ENCODE measurements at places on chromosomes 2 and 18. TPM values are rescaled to one million over a fixed set of nuclear protein-coding genes. Genes with fewer than 3 reads are reported as not detected.

The STARD6 gene
- not detected for total RNA-seq

- no peak overlapping the region for H3K27ac ChIP-seq
- H3K4me3 ChIP-seq, result no peak overlapping the region
- H3K4me1 ChIP-seq, result no peaks in the 10 kb centered on the region
- no peak for DNase-seq
Observed at GRCh38 chr2:131584940-131585339, 57.3 kb downstream of the CCDC74A start.

The NGEF gene
- 0.58 TPM for total RNA-seq

- no peak for DNase-seq
- no peaks in the 10 kb centered on the region for H3K27me3 ChIP-seq
- no peak overlapping the region for H3K4me3 ChIP-seq
- H3K27ac ChIP-seq, result no peak overlapping the region
- no peaks in the 10 kb centered on the region for H3K36me3 ChIP-seq
- H3K4me1 ChIP-seq, result no peaks in the 10 kb centered on the region
Observed at GRCh38 chr2:123080331-123080730, 944.8 kb upstream of the CNTNAP5 start.

- H3K27ac ChIP-seq, result no peak overlapping the region
- H3K4me1 ChIP-seq, result no peaks in the 10 kb centered on the region
- no peaks in the 10 kb centered on the region for H3K36me3 ChIP-seq
- H3K27me3 ChIP-seq, result no peaks in the 10 kb centered on the region
- H3K4me3 ChIP-seq, result no peak overlapping the region
Observed at GRCh38 chr2:156083763-156084493, 248.6 kb downstream of the NR4A2 start.

The C1GALT1C1L gene
- total RNA-seq, result not detected

GRCh38 chr2:98334439-98335078 is 11.7 kb upstream of the CNGA3 start:
- H3K4me3 ChIP-seq, result no peak overlapping the region
- peaks cover 26% of the 10 kb centered on the region for H3K27me3 ChIP-seq
- no peaks in the 10 kb centered on the region for H3K36me3 ChIP-seq

GRCh38 chr2:30164131-30164925 is 17.5 kb downstream of the YPEL5 start:
- no peak for DNase-seq
- H3K4me1 ChIP-seq, result peaks cover 3% of the 10 kb centered on the region
- no peaks in the 10 kb centered on the region for H3K27me3 ChIP-seq

DNA sequence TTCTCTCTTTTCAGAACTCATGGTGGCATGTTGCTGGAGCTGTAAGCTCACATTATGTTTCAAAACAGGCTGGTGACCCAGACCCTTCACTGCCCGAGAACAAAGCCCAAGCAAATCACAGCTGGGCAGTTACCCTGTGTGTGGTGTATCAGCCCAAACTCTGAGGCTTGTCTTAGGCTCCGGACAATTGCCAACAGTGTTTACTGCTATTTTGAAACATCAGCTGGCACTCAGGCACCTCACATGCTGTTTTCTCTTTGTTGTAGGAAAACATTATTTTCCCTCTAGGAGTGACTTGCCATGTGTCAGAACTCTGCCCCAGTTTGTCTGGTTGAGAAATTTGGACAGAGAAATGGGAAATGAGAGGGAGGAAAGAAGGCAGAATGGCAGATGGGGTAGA is 237.6 kb upstream of the APCDD1 start:
- H3K27ac ChIP-seq, result no peak overlapping the region
- peaks cover 8% of the 10 kb centered on the region for H3K4me1 ChIP-seq
- H3K36me3 ChIP-seq, result no peaks in the 10 kb centered on the region
- DNase-seq, result no peak
- peaks cover 8% of the 10 kb centered on the region for H3K27me3 ChIP-seq

DNA sequence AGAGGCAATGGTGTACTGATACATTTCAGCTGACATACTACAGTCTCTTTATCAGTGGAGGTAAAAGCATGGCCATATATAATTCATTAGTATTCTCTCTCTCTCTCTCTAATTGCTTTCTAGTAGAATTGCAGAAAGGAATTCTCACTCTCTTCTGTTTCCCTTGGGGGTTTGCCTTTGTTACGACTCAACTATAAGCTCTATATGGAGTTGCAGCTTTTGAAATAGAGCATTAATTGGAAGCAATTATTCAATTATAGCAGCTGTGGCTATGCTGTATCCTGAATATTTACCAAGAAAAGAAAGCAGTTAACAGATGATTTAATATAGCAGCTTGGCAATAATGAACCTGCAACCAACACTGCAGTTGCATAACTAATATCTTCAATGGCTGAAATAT is 132.7 kb upstream of the STON1 start:
- H3K36me3 ChIP-seq, result no peaks in the 10 kb centered on the region
- H3K27me3 ChIP-seq, result no peaks in the 10 kb centered on the region
- H3K27ac ChIP-seq, result no peak overlapping the region
- peaks cover 7% of the 10 kb centered on the region for H3K4me1 ChIP-seq
- no peak overlapping the region for H3K4me3 ChIP-seq

DNA sequence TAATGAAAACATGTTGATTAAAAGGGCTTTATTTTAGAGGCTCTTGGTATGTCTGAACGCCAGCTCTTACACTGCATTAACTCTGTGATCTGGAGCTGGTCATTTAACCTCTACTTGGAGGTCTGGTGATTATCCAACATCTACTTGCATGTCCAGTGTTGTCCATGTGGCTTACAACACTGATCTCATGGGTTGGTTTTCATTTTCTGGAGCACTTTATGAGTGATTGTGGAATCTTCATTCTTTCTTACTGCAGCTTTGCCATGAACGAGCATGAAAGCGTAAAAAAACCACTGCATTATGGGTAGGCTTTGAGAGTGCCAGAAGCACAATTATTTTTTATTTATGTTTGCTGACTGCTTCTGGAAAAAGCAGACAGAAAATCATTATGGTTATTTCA is 4.8 kb downstream of the CCDC195 start:
- H3K27ac ChIP-seq, result no peak overlapping the region
- H3K27me3 ChIP-seq, result peaks cover 12% of the 10 kb centered on the region
- no peaks in the 10 kb centered on the region for H3K4me1 ChIP-seq
- no peak overlapping the region for H3K4me3 ChIP-seq
- DNase-seq, result no peak

GRCh38 chr18:78950386-78950785 is 29.2 kb upstream of the SALL3 start:
- H3K27ac ChIP-seq, result no peak overlapping the region
- no peaks in the 10 kb centered on the region for H3K4me1 ChIP-seq
- no peak for DNase-seq
- no peak overlapping the region for H3K4me3 ChIP-seq
- no peaks in the 10 kb centered on the region for H3K36me3 ChIP-seq

The DUSP2 gene
- total RNA-seq, result 40.8 TPM

- H3K4me1 ChIP-seq, result peaks cover 17% of the 10 kb centered on the region
- no peak for DNase-seq
- H3K27ac ChIP-seq, result no peak overlapping the region
- H3K4me3 ChIP-seq, result no peak overlapping the region
- no peaks in the 10 kb centered on the region for H3K27me3 ChIP-seq
Observed at GRCh38 chr2:207481924-207482323, 47.8 kb upstream of the CREB1 start.

The ATP5F1A gene
- 287 TPM for total RNA-seq

The NT5DC4 gene
- total RNA-seq, result not detected

DNA sequence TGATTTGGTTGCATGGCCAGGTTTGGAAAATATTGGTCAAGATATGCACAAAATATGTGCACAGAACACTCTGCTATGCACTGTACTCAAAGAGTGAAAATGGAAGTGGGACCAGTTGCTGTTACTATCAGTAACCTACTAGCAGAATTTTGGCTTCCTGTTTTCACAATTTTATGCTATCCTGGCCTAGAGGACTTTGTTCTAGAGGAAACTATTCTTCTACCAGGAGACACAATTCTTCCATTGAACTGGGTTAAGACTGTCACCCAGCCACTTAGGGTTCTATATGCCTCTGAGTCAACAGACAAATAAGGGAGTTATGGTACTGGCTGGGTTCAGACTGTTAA is 431.4 kb upstream of the DCC start:
- H3K4me1 ChIP-seq, result no peaks in the 10 kb centered on the region
- no peak overlapping the region for H3K4me3 ChIP-seq
- H3K27ac ChIP-seq, result no peak overlapping the region
- no peak for DNase-seq
- no peaks in the 10 kb centered on the region for H3K27me3 ChIP-seq
- H3K36me3 ChIP-seq, result no peaks in the 10 kb centered on the region

GRCh38 chr2:240196716-240197461 is 56.4 kb upstream of the OTOS start:
- H3K27me3 ChIP-seq, result peaks cover 9% of the 10 kb centered on the region
- no peak overlapping the region for H3K27ac ChIP-seq
- no peaks in the 10 kb centered on the region for H3K36me3 ChIP-seq

- H3K36me3 ChIP-seq, result peaks cover 15% of the 10 kb centered on the region
- peak overlapping the region; percentile 65 for H3K4me3 ChIP-seq
- peak; percentile 54 for DNase-seq
- peak overlapping the region; percentile 89 for H3K27ac ChIP-seq
- H3K27me3 ChIP-seq, result no peaks in the 10 kb centered on the region
Observed at GRCh38 chr2:74843899-74844298, 10.0 kb downstream of the HK2 start.

DNA sequence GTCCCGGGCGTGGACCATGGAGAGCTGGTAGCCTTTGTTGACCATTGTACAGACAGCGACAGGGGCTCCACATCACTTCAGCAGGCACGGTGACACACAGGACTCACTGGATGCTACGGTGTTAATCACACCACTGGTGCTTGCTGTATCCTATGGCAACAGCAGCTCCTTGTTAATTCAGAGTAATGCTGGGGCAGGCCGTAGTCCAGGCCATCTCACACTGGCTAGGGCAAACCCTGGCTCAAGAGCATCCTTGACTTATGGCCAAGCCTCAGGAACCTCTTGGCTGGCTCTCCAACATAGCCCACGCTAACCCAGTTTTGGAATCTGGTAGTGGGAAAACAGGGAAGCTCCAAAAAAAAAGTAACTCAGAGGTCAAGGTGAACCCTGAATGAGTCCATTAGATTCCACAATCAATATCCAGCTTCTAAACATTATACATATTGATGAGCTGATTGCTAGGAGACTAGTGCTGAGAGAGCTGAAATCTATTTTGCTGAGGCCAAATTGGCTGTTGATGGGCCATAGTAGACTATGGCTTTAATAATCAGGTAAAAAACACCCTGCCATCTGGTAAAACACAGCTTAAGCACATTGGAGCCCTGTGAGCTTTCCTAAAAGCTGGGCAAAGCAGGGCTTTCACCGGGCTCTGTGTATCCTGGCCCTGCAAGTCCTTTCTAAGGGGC is 253.6 kb downstream of the PRKCE start:
- DNase-seq, result no peak
- no peak overlapping the region for H3K4me3 ChIP-seq
- peaks cover 36% of the 10 kb centered on the region for H3K4me1 ChIP-seq
- H3K27ac ChIP-seq, result peak overlapping the region; percentile 83

The PLGLB1 gene
- 2.8 TPM for total RNA-seq

The SH3BP4 gene
- 0.08 TPM for total RNA-seq

The SAG gene
- total RNA-seq, result 0.10 TPM

DNA sequence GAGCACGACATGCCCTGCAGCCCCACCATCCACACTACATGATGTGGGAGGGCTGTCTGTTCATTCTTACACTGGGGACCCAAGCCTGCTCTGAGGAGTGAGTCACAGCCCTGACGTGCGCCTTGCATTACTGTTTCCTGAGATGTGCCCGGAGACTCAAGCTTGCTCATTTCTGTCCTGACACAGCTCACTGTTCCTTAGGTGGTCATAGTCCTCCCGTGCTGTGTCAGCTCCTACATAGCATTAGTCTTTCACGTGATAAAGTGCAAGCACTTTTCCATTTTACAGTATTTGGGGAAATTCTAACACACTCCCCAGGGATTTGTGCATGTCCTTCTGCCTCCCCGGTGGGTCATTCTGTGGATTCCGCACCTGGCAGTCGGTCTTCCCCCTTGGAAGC is 46.2 kb upstream of the TRIM43B start:
- H3K27me3 ChIP-seq, result no peaks in the 10 kb centered on the region
- peak; percentile 50 for DNase-seq
- H3K27ac ChIP-seq, result no peak overlapping the region
- H3K4me1 ChIP-seq, result peaks cover 33% of the 10 kb centered on the region
- H3K36me3 ChIP-seq, result peaks cover 26% of the 10 kb centered on the region
- H3K4me3 ChIP-seq, result no peak overlapping the region

The CDH2 gene
- not detected for total RNA-seq

- H3K36me3 ChIP-seq, result no peaks in the 10 kb centered on the region
- H3K27me3 ChIP-seq, result peaks cover 34% of the 10 kb centered on the region
- no peak overlapping the region for H3K27ac ChIP-seq
- peak overlapping the region; percentile 54 for H3K4me3 ChIP-seq
- H3K4me1 ChIP-seq, result peaks cover 8% of the 10 kb centered on the region
- peak; percentile 68 for DNase-seq
Observed at GRCh38 chr2:172172513-172173173, 69.9 kb upstream of the DLX2 start.

DNA sequence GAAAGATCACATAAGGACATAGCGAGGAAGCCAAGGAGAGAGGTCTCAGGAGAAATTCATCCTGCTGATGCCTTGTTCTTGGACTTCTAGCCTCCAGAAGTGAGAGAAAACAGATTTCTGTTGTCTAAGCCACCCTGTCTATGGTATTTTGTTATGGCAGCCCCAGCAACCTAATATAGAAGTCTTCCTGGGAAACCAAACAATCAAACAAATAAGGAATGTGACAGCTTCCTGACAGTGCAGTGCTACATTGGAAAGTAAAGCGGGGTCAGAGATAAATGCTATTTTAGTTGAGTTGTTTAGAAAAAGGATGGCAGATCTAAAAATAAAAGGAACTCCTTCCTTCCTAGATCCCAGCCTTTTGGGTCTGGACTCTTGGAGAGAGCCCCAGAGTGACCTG is 443.2 kb upstream of the GYPC start:
- H3K4me3 ChIP-seq, result no peak overlapping the region
- no peaks in the 10 kb centered on the region for H3K27me3 ChIP-seq
- no peak for DNase-seq
- no peak overlapping the region for H3K27ac ChIP-seq

- no peak overlapping the region for H3K4me3 ChIP-seq
- H3K27ac ChIP-seq, result no peak overlapping the region
- H3K4me1 ChIP-seq, result no peaks in the 10 kb centered on the region
- H3K36me3 ChIP-seq, result no peaks in the 10 kb centered on the region
Observed at GRCh38 chr2:184154438-184154837, 443.9 kb upstream of the ZNF804A start.

GRCh38 chr2:204172145-204172600 is 235.6 kb downstream of the ICOS start:
- no peak overlapping the region for H3K27ac ChIP-seq
- no peaks in the 10 kb centered on the region for H3K36me3 ChIP-seq
- H3K27me3 ChIP-seq, result no peaks in the 10 kb centered on the region
- peaks cover 3% of the 10 kb centered on the region for H3K4me1 ChIP-seq
- H3K4me3 ChIP-seq, result no peak overlapping the region
- DNase-seq, result no peak

All from activated CD4-positive, alpha-beta memory T cell treated with anti-CD3 and anti-CD28 coated beads, Interleukin-2, amount 10 ng/mL, durations not matched to agents 7 days and 5 days (primary cell).